Sigmoid colon (tissue), 7 donors: ENCODE measurements at places on chromosomes 13 and 19.

DNA sequence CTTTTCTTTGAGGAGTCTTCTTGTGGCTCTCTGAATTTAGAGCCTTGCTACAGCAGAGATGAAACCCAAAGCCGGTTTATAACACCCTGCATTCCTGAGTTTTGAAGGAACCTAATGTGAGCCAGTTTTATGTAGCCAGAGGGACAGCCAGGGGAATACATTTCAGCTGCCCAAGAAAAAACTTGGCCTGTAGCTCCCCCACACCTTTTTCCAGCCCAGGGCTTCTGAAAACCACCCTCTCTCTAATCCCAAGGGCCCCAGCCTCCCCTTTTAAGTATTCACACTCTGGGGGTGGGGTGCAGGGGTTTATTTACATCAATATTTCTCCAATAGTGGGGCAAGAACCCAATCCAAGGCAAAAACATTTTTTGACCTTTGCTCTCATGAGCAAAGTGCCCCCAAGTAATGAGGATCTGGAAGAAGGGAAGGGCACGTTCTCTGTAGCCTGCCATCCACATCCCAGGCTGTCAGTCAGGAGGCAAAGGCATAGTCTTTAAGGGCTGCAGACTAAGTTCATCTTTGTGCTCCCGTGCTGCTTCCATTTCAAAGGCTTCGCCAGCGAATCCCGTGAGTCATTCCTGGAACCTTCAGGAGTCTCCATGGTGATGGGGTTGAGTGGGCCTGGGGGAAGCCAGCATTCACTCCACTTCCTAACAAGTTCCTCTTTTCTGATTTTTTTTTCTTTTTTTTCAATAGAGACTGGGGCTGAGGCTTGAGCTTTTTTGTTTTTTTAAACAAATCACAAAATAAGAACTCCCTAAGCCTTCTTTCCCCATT lies 33.2 kb upstream of the MEDAG start:
- H3K4me1 ChIP-seq, result peaks cover 48% of the 10 kb centered on the region
- DNase-seq, result peak; percentile 85
- H3K27me3 ChIP-seq, result no peaks in the 10 kb centered on the region
- H3K4me3 ChIP-seq, result no peak overlapping the region
- H3K36me3 ChIP-seq, result no peaks in the 10 kb centered on the region

- H3K4me1 ChIP-seq, result no peaks in the 10 kb centered on the region
- H3K36me3 ChIP-seq, result no peaks in the 10 kb centered on the region
- H3K27ac ChIP-seq, result no peak overlapping the region
- H3K4me3 ChIP-seq, result no peak overlapping the region
- H3K27me3 ChIP-seq, result no peaks in the 10 kb centered on the region
- no peak for DNase-seq
Measured at GRCh38 chr13:76937281-76937820, 11.0 kb upstream of the ACOD1 start.

- H3K36me3 ChIP-seq, result peaks cover 3% of the 10 kb centered on the region
- H3K27me3 ChIP-seq, result no peaks in the 10 kb centered on the region
- peak; percentile 60 for DNase-seq
- peak overlapping the region; percentile 60 for H3K27ac ChIP-seq
- peak overlapping the region; percentile 49 for H3K4me3 ChIP-seq
- H3K4me1 ChIP-seq, result no peaks in the 10 kb centered on the region
Measured at GRCh38 chr19:1650650-1651567, 1.5 kb downstream of the TCF3 start.

DNA sequence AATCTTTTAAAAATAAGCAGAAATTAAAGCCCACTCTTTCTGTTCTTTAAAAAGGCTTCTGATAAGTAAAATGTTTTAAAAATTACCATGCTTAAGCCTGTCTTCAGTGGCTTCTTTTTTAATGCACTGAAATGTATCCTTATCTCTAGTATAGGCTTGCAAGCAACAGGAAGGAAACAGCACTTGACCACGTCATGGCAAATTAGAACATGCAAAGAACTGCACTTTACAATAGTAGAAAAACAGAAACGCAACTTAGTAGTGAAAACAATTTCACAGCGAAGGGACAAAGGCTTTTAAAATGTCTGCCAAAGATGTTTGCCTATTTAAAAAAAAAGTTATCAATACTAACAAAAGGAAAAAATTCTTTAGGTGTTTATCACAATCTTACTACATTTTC lies 36.3 kb downstream of the ELF1 start:
- H3K36me3 ChIP-seq, result peaks cover 4% of the 10 kb centered on the region
- H3K27me3 ChIP-seq, result no peaks in the 10 kb centered on the region
- peaks cover 67% of the 10 kb centered on the region for H3K4me1 ChIP-seq
- DNase-seq, result no peak
- no peak overlapping the region for H3K4me3 ChIP-seq

- peaks cover 9% of the 10 kb centered on the region for H3K27me3 ChIP-seq
- no peak for DNase-seq
- H3K36me3 ChIP-seq, result no peaks in the 10 kb centered on the region
- H3K4me3 ChIP-seq, result no peak overlapping the region
- H3K27ac ChIP-seq, result no peak overlapping the region
Measured at GRCh38 chr19:50450369-50451222, 17.9 kb downstream of the MYBPC2 start.

- no peak for DNase-seq
- H3K27me3 ChIP-seq, result no peaks in the 10 kb centered on the region
- H3K4me1 ChIP-seq, result no peaks in the 10 kb centered on the region
- H3K27ac ChIP-seq, result no peak overlapping the region
- H3K36me3 ChIP-seq, result peaks cover 45% of the 10 kb centered on the region
Measured at GRCh38 chr13:21522847-21523246, 63.7 kb upstream of the ZDHHC20 start.

GRCh38 chr13:101307181-101307701 lies 109.1 kb downstream of the NALCN start:
- no peak overlapping the region for H3K4me3 ChIP-seq
- no peaks in the 10 kb centered on the region for H3K36me3 ChIP-seq
- no peaks in the 10 kb centered on the region for H3K4me1 ChIP-seq
- H3K27ac ChIP-seq, result no peak overlapping the region

GRCh38 chr13:103403148-103403740 lies 337.0 kb upstream of the SLC10A2 start:
- no peaks in the 10 kb centered on the region for H3K27me3 ChIP-seq
- no peak overlapping the region for H3K4me3 ChIP-seq
- DNase-seq, result no peak

DNA sequence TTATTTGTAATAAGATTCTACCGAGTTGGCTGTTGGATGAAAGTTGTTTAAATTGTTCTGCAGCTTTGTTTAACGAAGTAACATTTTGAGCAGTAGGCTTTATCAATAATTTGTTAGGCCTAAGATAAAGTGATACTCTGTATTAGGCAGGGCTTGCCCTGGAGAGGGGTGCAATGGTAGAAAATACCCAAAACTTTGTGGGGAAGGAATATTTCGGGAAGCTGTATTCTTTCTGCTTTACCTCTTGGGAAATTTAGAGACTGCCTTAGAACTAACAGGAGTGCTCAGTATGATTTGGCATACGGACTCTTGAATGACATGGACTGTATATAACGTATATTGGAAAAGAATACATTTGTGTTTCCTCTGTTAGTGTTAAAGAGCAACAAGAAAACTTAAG lies 2.5 kb downstream of the PDS5B start:
- no peaks in the 10 kb centered on the region for H3K36me3 ChIP-seq
- no peak for DNase-seq
- peak overlapping the region; percentile 99 for H3K27ac ChIP-seq
- peaks cover 21% of the 10 kb centered on the region for H3K4me1 ChIP-seq

- peaks cover 72% of the 10 kb centered on the region for H3K4me1 ChIP-seq
- DNase-seq, result no peak
- no peaks in the 10 kb centered on the region for H3K27me3 ChIP-seq
- H3K36me3 ChIP-seq, result no peaks in the 10 kb centered on the region
- peak overlapping the region; percentile 10 for H3K27ac ChIP-seq
Measured at GRCh38 chr13:46598140-46598819, 45.3 kb downstream of the LRCH1 start.

GRCh38 chr19:591099-591958 lies 1.6 kb downstream of the HCN2 start:
- DNase-seq, result no peak
- no peaks in the 10 kb centered on the region for H3K36me3 ChIP-seq
- H3K27ac ChIP-seq, result no peak overlapping the region
- H3K27me3 ChIP-seq, result peaks cover 33% of the 10 kb centered on the region
